HFFc6 (cell line): ENCODE measurements at places on chromosomes 16 and 17.

- DNase-seq, result no peak
Measured at GRCh38 chr17:17783116-17783824, 53.5 kb downstream of the SREBF1 start.

DNA sequence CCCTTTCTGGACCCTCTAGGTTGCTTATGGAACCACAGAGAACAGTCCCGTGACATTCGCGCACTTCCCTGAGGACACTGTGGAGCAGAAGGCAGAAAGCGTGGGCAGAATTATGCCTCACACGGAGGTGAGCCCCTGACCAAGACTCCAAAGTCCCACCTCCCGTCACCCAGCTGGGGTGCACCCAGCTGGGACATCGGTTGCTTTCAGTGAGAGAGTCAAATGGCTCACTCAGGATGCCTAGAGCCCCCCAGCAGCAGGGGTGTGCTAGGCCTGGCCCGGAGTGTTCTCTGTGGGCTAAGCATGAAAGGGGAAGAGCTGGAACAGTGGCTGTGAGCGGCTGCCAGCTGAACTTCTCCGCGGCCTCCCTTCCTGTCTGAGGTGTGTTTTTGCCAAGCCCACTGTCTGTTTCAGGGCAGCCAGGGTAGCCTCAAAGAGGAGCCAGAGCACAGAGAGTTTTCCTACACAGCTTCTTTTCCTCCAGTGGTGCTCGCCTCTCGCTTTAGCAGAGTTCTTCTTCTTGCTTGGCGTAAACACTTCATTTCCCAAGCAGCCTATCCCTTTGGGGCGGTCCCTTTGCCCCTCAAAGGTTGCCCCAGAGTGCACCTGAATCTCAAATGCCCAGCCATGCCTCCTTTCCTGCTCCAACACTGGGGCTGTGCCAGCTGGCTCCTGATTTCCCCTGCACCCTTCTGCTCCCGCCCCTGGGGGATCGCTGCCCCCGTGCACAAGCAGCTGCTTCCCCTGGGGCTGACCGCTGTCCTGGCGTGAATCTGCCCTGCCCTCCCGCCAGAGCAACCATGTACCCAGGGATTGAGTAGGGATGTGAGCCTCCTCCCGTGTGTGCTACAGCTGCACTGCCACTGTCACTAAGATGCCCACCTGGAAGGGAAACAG is 2.6 kb upstream of the CHAD start:
- DNase-seq, result no peak

DNA sequence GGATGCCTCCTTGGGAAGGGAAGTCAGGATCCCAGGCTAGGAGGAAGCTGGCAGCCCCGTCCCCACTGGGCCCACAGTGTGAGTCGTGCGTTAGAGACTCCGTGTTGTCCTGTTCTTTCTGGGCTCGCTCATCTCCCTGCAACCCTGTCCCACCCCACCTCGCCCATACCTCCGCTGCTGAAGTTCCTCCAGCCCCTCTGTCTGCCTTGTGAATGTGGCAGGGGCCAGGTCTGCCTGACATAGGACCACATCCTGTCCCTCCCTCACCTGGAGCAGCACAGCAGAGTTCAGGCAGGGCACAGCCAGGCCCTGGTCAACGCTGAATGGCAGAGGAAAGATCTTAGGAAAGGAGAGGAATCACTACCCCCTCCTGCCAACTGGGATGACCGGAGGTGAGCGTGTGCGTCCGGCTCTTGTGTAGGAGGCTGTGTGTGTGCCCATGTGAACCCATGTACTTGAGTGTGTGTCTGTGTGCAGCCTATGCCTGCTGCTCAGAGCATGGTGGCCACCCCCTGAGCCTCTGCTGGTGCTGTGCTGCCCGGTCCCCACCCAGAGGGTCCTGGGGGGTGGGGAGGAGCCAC is 12.8 kb downstream of the KCNJ18 start:
- no peak for DNase-seq

GRCh38 chr17:41766135-41766534 is 20.4 kb downstream of the JUP start:
- no peak for DNase-seq

GRCh38 chr16:21638573-21638975 is 13.8 kb downstream of the IGSF6 start:
- peak; percentile 70 for DNase-seq

DNA sequence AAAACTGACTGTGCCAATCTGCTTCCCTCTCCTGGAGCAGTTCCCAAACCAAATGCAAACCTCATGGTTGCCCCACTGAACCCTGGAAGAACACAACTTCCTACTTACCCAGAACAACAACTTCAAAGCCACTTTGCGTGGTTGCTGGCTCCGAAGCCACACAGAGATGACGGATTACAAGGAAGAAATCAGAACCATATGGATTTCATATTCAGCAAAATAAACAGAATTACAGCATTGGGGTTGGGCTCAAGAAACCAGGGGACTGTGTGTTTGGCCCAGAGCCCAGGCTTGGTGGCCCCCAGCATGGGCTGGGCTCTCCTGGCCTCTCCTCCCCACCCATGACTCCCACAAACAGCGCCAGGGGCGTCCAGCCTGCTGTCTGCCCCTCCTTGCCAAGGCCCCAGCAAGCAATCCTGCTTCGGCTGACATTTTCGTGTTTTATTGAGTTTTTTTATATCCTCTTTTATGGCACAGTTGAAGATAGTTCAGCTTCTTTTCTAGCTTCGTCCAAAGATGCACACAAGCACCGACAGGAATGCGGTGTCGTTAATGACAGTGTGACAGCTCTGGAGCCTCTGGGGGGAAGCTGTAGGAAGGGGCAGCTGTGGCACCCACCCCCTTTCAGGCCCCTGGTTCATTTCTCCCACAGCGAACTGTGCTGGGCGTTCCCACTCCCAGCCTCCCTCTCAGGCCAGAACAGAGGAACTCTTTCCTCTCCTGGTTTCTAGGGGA is 137.1 kb downstream of the GAS7 start:
- peak; percentile 44 for DNase-seq

DNA sequence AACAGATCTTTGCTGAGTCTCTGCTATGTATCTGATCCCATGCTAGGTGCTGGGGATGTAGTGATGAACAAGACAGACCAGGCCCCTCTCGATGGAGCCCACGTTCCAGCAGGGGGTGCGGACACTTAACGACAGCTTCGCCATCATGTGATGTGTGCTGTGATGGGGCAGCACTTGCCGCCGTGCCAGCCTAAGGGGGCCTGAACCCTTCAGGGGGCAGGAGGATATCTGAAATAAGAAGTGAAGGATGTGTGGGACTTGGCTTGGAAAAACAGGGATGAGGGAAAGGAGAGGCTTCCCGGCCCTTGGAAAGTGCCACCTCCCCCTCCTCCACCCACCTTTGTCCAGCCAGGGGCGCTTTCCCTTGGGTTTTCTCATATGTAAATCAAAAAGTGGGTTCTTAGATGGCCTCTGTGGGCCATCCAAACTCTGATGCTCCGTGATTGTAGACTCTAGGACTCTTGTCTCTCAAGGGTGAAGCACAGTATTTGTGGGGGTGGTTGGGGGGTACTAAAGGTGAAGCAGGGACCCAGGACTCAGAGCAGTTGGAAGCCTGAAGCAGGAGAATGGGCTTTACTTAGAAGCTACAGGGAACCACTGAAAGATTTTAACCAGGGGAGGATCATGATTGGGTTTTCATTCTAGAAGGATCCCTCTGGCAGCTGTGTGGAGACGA is 4.0 kb upstream of the DLX3 start:
- no peak for DNase-seq

- no peak for DNase-seq
Measured at GRCh38 chr17:55728361-55728760, 5.7 kb upstream of the TMEM100 start.

- peak; percentile 69 for DNase-seq
Measured at GRCh38 chr17:18248300-18248731, 10.2 kb downstream of the FLII start.

DNA sequence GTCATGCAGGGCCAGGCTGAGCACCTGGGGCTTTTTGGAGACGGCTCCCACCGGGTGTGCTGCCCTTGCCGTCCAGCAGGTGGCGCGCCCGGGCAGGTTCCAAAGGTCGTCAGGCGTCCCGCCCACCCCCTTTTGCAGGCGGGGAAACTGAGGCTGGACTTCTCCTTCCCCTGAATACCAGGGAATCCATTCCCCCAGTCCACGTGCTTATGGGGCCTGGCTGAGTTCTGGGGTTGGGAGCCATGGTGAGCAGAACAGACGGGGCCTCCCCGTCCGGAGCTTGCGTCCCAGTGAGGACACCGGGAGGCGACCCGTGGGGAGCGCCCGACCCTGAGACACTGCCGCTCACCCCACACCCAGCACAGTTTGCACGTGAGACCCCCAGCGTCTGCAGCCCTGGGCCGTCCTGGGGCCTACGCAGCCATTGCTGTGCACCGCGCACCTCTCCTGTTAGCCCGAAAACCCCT is 51.8 kb upstream of the JPH3 start:
- no peak for DNase-seq
